ENCODE measurements at places on chromosomes 11 and 22. TPM values are rescaled to one million over a fixed set of nuclear protein-coding genes. Genes with fewer than 3 reads are reported as not detected.

The RFPL2 gene
- not detected for total RNA-seq

The B4GALNT4 gene
- 5.3 TPM for total RNA-seq

The KRTAP5-7 gene
- not detected for total RNA-seq

The C11orf91 gene
- 2.0 TPM for total RNA-seq

The ACTN3 gene
- not detected for total RNA-seq

The MUC2 gene
- not detected for total RNA-seq

The SLC22A6 gene
- total RNA-seq = not detected

The CDC42EP2 gene
- total RNA-seq = 48.0 TPM

The IFITM10 gene
- not detected for total RNA-seq

The CALCA gene
- total RNA-seq = not detected

The SLCO2B1 gene
- total RNA-seq = 0.97 TPM

The CLTCL1 gene
- 2.1 TPM for total RNA-seq

The YPEL4 gene
- total RNA-seq = 0.41 TPM

The MS4A8 gene
- total RNA-seq = not detected

The PATE2 gene
- total RNA-seq = 0.93 TPM

The DNAJB7 gene
- total RNA-seq = not detected

The SLC15A3 gene
- 8.8 TPM for total RNA-seq

The MYO7A gene
- 0.18 TPM for total RNA-seq

The ST13 gene
- total RNA-seq = 155 TPM

The P2RY6 gene
- 1.1 TPM for total RNA-seq

The MUC6 gene
- not detected for total RNA-seq

The HBG2 gene
- not detected for total RNA-seq

The PVALB gene
- 0.58 TPM for total RNA-seq

The SEPTIN5 gene
- total RNA-seq = 7.7 TPM

The ARCN1 gene
- total RNA-seq = 158 TPM

The APOBEC3A gene
- total RNA-seq = not detected

The CYP2D6 gene
- total RNA-seq = not detected

The MAPK8IP2 gene
- total RNA-seq = 0.58 TPM

The CCDC87 gene
- 0.18 TPM for total RNA-seq

The PPP1R14B gene
- total RNA-seq = 365 TPM

The MYOD1 gene
- not detected for total RNA-seq

The DTX4 gene
- total RNA-seq = 1.8 TPM

The BCO2 gene
- 1.3 TPM for total RNA-seq

The SUSD2 gene
- 0.23 TPM for total RNA-seq

The IL17REL gene
- not detected for total RNA-seq

The CD3E gene
- not detected for total RNA-seq

The SEC14L3 gene
- total RNA-seq = not detected

The ACCS gene
- 11.4 TPM for total RNA-seq

The ZP1 gene
- not detected for total RNA-seq

The OLFML1 gene
- not detected for total RNA-seq

The OR2AG1 gene
- total RNA-seq = not detected

The INSC gene
- 0.18 TPM for total RNA-seq

The TMPRSS13 gene
- total RNA-seq = 0.06 TPM

The EMSY gene
- total RNA-seq = 8.6 TPM

The C11orf97 gene
- total RNA-seq = not detected

The MOGAT2 gene
- not detected for total RNA-seq

The CCDC73 gene
- not detected for total RNA-seq

The SORL1 gene
- 1.9 TPM for total RNA-seq

The MFRP gene
- total RNA-seq = 0.39 TPM

The SPDYC gene
- total RNA-seq = not detected

The DEUP1 gene
- not detected for total RNA-seq

The OR52I1 gene
- not detected for total RNA-seq

The ME3 gene
- total RNA-seq = 37.1 TPM

The ADAMTS15 gene
- 8.5 TPM for total RNA-seq

The TPBGL gene
- 1.3 TPM for total RNA-seq

The APOL5 gene
- not detected for total RNA-seq

The DGCR6L gene
- 67.4 TPM for total RNA-seq

Measured in glomerular endothelial cell (primary cell).